Astrocyte (in vitro differentiated cells and primary cell): ENCODE measurements at places on chromosomes 7 and 10. TPM values are rescaled to one million over a fixed set of nuclear protein-coding genes. Genes with fewer than 3 reads are reported as not detected.

LRMDA gene
- total RNA-seq, result 2.2 and 2.7 TPM in 2 replicates

GRCh38 chr10:113187063-113187777 lies 237.2 kb downstream of the TCF7L2 start:
- peak; percentile 10 for DNase-seq

UNCX gene
- total RNA-seq, result not detected in 2 replicates

DNA sequence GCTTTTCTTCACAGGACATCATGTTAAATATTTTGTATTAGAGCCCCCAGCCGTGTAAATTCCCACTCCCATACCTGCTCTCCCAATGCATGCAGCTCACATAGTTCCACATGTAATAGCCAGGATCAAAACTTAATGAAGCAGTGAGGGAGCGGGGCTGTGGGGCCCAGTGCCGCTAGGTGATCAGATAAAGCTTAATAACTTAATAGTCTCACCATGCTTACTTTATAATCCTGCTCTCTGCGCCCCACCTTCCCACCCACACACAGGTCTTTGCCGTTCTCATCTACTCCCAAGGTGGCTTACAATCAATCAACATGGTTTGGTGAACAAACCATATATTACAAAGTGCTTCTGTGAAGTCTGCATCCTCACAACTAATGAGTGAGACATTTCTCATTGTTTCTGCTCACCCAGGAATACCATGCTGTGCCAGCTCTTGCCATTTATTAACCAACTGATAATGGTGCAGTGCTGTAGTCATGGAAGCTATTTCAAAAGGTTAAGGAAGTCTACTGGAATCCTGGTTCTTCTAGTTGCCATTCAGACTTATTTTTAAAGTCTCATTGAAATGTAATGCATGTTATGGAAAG lies 156.4 kb downstream of the CTTNBP2 start:
- no peak for DNase-seq

- DNase-seq, result no peak
Measured at GRCh38 chr10:80164596-80164995, 32.1 kb downstream of the PLAC9 start.

GRCh38 chr7:130446259-130446658 lies 5.4 kb upstream of the CEP41 start:
- DNase-seq, result no peak

AEBP1 gene
- 65.0 and 102 TPM in 2 replicates for total RNA-seq

GRCh38 chr10:126432507-126432906 lies 44.2 kb upstream of the ADAM12 start:
- DNase-seq, result no peak

- no peak for DNase-seq
Measured at GRCh38 chr10:1977461-1977860, 240.1 kb upstream of the ADARB2 start.
